Kidney epithelial cell (primary cell): ENCODE measurements at places on chromosomes 4 and X. TPM values are rescaled to one million over a fixed set of nuclear protein-coding genes. Genes with fewer than 3 reads are reported as not detected.

Gene HHIP
- 0.27 and 0.54 TPM in 2 replicates for total RNA-seq

Gene CT83
- not detected in 2 replicates for total RNA-seq

Gene OPRPN
- total RNA-seq, result not detected in 2 replicates

Gene FAM199X
- total RNA-seq, result 22.8 and 25.1 TPM in 2 replicates

Gene TCEAL7
- 23.1 and 40.1 TPM in 2 replicates for total RNA-seq

Gene ZNF711
- 9.9 and 10.3 TPM in 2 replicates for total RNA-seq

Gene CITED1
- not detected in 2 replicates for total RNA-seq

Gene FRAS1
- total RNA-seq, result 28.4 and 35.8 TPM in 2 replicates

Gene RAB40A
- total RNA-seq, result 0.13 TPM in 1 of 2 replicates, not detected in the other

Gene MAGEE1
- 2.3 and 2.4 TPM in 2 replicates for total RNA-seq

Gene ENPEP
- total RNA-seq, result 4.6 TPM in 2 replicates

Gene GLRA2
- not detected in 2 replicates for total RNA-seq

Gene IDS
- total RNA-seq, result 50.1 and 62.0 TPM in 2 replicates

Gene ZAR1
- total RNA-seq, result not detected in 2 replicates

Gene ODAPH
- total RNA-seq, result 0.41 and 0.63 TPM in 2 replicates

Gene MAGEB17
- total RNA-seq, result not detected in 2 replicates
